ENCODE measurements at places on chromosomes 7 and 10.
A peak's percentile ranks its signal among the peaks of the same experiment; 100 is the strongest.

- DNase-seq: no peak
Observed at GRCh38 chr10:66882271-66882670, 43.6 kb upstream of the LRRTM3 start.

GRCh38 chr7:90607196-90607595 lies 11.1 kb downstream of the CDK14 start:
- no peak for DNase-seq

- DNase-seq: no peak
Observed at GRCh38 chr7:69819333-69819705, 221.0 kb downstream of the AUTS2 start.

- no peak for DNase-seq
Observed at GRCh38 chr10:130481076-130481930, 345.1 kb downstream of the GLRX3 start.

GRCh38 chr7:28813243-28813962 lies 144.7 kb downstream of the TRIL start:
- peak; percentile 13 for DNase-seq

DNA sequence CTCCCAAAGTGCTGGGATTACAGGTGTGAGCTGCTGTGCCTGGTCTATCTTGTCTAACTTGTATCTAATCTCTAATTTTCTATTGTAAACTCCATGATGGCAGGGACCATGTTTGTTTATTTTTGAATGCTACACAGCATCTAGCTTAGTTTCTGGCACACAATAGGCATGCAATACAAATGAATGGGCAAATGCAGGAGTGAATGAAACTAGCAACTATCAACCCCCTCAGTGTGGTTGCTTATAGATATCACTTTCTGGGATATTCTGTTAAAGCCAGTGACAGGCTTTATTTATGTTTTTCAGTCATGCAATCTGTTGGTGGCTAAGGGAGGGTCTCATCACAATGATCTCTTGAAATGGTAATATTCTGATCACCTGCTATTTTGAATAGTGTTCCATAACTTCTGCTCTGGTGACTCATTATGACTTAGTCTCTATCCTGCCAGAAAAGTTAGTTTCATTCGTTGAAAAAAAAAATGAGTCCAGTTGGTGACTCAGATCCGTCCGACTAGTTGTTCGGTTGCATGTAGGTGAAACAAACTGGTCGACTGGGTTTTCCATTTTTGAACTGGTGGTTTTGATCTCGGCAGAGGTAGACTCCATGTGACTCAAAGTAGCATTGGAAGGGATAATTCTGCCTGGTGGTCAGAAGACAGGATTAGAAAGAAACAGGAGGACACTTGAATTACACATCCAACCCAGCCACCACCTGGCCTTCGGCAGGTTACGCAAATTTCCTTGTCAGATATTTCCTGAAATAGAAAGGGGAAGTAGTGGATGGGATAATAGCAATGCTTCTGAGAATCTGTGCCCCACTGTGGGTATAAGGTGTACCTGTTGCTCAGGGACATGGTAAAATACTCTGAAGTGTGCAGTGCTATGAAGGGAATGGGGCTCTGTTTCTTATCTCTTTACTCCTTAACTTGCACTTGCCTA lies 76.8 kb downstream of the GATA3 start:
- no peak for DNase-seq

GRCh38 chr10:51689536-51689935 lies 9.9 kb downstream of the CSTF2T start:
- no peak for DNase-seq

DNA sequence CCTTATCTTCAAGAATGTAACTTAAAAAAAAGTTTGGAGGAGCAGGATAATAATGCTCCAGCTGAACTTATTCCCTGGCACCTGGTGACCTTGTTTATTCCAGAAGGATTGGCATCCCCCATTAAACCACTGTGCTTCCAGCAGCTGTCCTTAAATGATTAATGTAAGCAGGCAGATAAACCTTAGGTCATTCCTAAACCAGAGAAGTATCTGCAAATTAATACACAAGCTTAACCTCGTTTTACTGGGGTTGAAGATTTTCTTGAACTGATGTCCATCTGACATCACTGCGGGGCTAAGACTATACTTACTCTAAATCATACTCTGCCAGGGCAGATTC lies 116.1 kb upstream of the PALS2 start:
- no peak for DNase-seq

DNA sequence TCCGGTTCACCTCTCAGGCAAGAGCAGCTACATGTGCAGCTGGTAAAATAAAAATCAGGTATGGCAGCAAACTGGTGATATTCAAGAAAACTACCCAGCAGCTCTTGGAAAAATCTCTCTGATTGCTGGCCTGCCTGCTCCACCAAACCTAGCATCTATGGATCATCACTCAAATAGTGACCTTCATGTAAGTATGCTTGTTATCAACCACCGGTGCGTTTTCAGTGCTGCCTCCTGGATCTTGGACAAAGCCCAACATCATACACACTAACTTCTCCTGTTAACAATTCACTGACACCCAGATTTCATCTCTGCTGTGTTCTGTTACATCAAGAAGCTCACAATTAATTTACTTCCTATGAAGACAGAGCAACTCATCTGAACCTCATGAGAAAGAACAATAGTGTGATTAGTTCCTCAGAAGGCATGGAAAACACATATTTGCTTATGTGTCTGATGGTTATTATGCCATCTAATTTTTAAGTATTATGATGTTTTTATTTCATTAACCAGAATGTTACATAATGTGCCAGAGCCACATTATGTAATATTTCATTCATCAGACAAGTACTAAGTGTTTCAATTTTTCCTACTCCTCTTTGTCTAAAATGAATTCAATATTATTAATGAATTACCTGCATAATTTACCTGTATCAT lies 8.8 kb downstream of the CDK6 start:
- peak; percentile 36 for DNase-seq

DNA sequence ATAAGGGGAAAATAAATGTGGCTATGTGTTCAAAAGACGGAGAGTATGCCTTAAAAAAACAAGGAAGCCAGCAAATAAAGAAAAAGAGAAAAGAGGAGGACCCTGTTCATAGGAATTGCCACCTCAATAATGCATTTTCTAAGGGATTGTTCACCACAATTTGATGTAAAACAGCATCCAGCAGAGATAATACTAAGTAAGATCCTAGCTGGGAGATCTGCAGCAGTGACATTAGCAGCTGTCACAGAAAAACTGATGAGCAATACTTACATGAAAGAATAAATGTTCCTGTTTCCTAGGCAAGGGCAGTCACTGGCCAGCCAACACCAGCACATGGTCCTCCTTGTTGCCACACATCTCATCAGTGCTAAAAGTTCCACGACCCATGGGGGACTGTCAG lies 391.5 kb downstream of the SORCS1 start:
- no peak for DNase-seq

DNA sequence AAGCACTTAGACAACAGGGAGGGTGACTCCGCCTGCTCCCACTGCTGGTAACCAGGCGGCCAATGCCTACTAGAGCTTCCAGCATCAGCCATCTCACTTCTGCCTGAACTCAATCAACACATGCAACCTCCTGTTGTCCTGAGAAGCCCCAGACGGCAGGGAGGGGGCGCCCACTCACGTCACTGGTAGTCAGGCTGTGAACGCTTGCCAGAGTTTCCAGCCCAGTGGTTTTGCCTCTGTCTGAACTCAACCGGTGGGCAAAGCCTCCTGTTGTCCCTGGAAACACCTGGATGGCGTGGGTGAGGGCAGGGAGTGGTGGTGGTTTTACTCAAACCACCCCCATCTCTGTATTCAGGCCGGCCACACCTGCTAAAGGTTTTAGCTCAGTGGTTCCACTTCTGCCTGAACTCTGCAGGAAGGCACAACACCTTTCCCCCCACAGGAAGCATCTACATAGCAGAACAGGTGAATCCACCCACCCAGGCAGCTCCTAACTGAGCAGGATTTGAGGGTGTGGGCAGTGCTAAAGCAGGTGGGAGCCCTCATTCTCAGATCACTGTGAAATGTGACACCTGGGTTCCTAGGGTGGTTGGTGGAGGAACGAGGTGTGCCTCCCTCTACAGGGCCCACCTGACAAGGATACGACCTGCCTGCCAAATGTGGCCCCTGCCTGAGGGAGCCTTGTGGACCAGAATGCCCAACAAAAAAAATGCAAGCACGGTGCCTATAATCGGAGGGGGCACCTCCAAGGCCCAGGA lies 563.0 kb upstream of the SEMA3D start:
- no peak for DNase-seq

GRCh38 chr7:50446542-50446960 lies 3.6 kb downstream of the FIGNL1 start:
- no peak for DNase-seq

DNA sequence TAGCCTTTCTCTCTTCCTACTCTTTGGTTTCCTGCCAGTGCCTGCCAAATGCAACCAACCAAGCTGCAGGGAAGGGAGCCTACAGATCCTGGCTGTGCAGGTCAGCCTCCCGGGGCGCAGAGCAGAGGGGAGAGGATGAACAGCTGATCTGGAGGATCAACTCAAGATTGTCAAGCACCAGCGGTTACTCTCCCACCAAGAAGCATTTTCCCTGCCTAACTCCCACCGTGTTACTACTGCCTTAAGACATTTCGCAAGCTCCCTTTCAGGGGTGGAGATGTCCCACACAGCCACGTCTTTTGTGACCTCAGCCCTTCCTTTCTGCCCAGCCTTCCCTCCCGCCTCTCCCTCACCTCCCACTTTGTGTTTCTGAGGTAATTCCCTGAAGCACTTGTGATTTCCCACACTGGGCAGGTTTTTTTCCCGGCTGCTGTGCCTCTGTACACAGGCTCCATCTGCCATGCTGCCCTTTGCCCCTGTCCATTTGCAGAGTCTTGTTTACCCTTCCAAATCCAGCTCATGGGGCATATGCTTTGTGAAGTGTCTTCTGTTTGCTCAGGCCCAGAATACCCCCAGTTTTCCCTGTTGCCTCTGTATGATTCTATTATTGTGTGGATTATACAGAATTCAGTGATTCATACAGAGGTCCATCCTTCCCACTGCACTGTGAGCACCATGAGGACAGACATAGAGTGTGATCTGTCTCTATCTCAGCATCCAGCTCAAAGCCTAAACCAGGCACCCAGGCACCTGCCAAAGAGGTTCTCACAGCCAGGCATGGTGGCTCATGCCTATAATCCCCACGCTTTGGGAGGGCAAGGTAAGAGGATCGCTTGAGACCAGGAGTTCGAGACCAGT lies 40.9 kb upstream of the PAPSS2 start:
- DNase-seq: peak; percentile 49

DNA sequence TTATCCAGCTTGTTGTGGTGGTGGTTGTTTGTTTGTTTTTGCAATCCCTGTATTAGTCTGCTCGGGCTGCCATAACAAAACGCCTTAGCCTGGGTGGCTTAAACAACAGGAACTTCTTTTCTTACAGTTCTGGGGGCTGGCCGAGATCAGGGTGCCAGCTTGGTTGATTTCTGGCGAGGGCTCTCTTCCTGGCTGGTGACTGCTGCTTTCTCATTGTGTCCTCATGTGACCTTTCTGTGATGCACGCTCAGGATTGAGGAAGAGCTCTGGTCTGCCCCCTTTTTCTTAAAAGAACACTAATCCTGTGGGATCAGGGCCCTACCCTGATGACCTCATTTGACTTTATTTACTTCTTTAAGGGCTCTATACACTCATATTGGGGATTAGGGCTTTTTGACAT lies 107.1 kb upstream of the NRP1 start:
- no peak for DNase-seq

DNA sequence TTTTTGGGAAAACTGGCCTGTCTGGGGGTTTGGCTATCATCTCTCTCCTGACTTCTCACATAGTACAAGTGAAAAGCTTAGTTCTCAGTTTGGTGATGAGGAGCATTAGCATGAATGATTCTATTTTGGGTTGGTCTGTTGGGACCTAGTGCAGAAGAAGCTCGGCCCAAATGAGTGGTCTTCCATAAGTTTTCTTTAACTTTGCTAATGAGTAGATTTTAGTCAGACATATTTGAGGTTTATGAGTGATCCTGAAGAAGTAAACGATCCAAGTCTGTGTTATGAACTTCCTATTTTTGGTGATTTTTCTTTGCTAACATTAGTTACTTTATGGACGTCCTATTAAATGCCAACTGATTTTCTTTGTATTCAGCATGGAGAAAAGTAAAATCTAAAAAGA lies 51.7 kb upstream of the CALD1 start:
- no peak for DNase-seq

DNA sequence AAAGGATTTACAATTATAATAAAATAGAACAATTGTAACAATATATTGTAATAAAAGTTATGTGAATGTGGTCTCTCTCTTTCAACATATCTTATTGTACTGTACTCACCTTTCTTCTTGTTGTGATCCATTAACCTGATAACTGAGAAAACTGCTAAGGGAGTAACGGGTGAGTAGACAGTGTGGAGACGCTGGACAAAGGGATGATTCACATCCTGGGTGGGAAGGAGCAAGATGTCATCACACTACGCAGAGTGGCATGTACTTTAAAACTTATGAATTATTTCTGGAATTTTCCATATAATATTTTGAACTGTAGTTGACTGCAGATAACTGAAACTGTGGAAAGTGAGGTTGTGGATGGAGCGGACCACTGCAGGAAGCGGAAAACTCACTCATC lies 91.2 kb upstream of the PLPP4 start:
- no peak for DNase-seq

GRCh38 chr7:27185013-27185853 lies at the start of gene HOXA11:
Gene HOXA11, minus strand, starts transcription at chr7:27185232. Its CDS starts 88 bp downstream, at chr7:27185144.
- no peak for DNase-seq

DNA sequence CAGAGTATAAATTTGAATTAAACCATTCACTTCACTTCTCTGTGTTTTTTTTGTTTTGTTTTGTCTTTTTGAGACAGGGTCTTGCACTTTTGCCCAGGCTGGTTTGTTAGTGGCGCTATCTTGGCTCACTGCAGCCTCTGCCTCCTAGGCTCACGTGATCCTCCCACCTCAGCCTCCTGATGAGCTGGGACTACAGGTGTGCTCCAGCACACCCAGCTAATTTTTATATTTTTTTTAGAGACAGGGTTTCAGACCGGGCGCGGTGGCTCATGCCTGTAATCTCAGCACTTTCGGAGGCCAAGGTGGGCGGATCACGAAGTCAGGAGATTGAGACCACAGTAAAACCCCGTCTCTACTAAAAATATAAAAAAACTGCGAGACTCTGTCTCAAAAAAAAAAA lies 36.9 kb upstream of the STOX1 start:
- DNase-seq: no peak

GRCh38 chr10:33935350-33935749 lies 600.9 kb upstream of the NRP1 start:
- no peak for DNase-seq

DNA sequence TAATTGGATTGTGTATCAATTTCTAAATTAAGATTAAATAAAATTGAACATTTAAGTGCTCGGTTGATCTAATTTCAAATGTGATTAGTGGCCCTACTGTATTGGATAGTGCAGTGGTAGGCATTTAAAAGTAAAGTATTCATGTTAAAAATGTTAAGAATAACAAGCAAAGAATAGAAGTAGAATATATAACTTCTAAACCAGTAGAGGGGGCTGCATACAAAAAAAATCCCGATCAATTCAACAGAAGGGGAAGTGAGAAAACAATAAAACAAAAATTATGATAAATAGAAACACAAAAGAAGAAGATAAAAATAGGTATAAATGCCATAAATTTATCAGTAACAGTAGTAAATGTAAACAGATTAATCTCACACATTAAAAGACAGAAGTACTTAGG lies 24.9 kb upstream of the WDFY4 start:
- DNase-seq: peak; percentile 16

GRCh38 chr10:132421847-132422751 lies 25.1 kb downstream of the PWWP2B start:
- DNase-seq: no peak

- DNase-seq: no peak
Observed at GRCh38 chr10:115491526-115492140, 398.5 kb downstream of the ATRNL1 start.

Measured in cardiac muscle cell (in vitro differentiated cells and primary cell).